ENCODE measurements at places on chromosomes 2 and 18. TPM values are rescaled to one million over a fixed set of nuclear protein-coding genes. Genes with fewer than 3 reads are reported as not detected.
A peak's percentile ranks its signal among the peaks of the same experiment; 100 is the strongest.

The NCKAP5 gene
- total RNA-seq: 1.2 TPM

The KLF11 gene
- 13.6 TPM for total RNA-seq

The TRABD2A gene
- 11.8 TPM for total RNA-seq

The SNORC gene
- total RNA-seq: 0.32 TPM

The TP53I3 gene
- 19.6 TPM for total RNA-seq

The COL3A1 gene
- total RNA-seq: 1,297 TPM

The CFAP210 gene
- not detected for total RNA-seq

The OTOS gene
- not detected for total RNA-seq

The CCDC102B gene
- 0.53 TPM for total RNA-seq

The ZNF236 gene
- total RNA-seq: 1.1 TPM

DNA sequence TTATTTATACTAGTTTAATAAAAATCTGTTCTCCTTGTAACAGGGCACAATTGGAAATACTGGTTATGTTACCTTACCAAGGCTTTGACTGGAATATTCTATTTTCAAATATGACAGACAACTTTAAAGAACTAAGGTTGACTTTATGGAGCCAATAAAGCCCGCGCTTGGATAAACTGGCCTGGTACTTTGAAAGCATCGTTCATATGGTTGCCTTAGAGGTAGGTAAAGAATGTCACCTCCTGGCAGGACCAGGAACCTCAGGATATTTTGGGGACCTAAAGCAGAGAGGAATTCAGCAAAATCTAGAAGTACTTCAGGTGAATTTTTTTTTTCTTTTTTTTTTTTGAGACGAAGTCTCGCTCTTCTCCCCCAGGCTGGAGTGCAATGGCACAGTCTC is 71.2 kb upstream of the CREB1 start:
- no peak for DNase-seq

- DNase-seq: no peak
Measured at GRCh38 chr2:186044761-186045160, 306.2 kb downstream of the FSIP2 start.

GRCh38 chr18:66344227-66344626 is 259.7 kb downstream of the CDH19 start:
- DNase-seq: no peak

- no peak for DNase-seq
Measured at GRCh38 chr18:22871809-22872525, 61.2 kb upstream of the RBBP8 start.

GRCh38 chr18:65938592-65939372 is 188.0 kb downstream of the CDH7 start:
- no peak for DNase-seq

DNA sequence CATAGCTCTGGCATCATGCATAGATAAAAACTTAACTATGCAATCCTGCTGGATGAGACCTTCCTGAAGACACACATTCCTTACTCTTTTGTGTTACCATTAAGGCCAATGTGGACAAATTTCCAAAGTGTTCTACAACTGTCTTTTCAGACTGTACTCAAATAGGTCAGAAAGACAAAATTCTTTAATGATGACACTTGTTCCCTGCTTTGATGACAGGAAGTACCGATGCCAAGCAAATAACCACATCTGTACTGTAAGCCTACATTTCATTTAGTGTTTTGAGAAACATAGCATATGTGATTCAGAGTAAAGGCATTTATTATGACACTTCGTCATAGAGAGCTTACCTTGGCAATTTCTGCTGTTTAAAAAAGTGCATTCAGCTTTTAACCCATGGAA is 55.0 kb downstream of the PMAIP1 start:
- DNase-seq: no peak

DNA sequence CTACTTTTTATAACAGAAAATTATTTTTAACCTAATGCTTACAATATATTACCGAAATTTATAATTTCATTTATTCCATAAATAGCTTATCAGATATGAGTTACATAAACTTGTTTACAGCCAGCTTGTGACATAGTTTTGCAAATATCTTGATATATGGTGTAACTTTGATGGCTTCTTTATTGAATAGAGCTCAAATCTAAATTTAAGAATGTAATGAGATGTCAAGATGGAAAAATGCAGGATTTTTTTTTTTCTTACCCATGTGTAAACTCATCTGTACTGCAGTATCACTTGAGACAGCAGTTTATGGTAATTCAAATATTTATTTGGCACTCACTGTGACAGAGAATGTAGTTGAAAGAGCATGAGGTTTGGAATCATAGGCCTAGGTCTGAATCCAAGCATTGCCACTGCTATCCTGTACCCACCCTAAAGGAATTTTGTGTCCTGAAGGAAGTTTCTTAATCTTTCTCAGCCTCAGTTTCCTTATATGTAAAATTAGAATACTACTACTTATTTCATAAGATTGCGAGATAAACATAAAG is 3.8 kb downstream of the CREB1 start:
- DNase-seq: no peak

DNA sequence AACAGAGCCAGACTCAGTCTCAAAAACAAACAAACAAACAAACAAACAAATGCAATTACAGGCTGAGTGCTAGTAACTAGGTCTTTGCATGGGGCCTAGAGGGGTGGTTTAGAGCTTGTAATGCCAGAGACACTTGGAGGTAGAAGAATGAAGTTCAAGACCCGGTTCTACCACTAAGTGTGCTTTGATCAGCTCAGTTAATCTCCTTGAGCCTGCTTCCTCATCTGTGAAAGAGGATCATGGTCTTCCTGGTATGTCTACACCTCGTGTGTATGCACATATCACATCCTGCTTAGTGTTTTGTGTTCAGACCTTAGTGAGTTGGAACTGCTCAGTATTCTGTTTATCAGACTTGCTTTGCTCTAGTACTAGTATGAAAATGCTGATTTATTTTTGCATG is 4.8 kb upstream of the ATP6V1C2 start:
- DNase-seq: no peak

GRCh38 chr2:152600051-152600657 is 117.1 kb downstream of the PRPF40A start:
- DNase-seq: no peak

- no peak for DNase-seq
Measured at GRCh38 chr18:58080451-58080850, 36.4 kb downstream of the NEDD4L start.

GRCh38 chr2:157833721-157834120 is 42.4 kb downstream of the ACVR1 start:
- no peak for DNase-seq

DNA sequence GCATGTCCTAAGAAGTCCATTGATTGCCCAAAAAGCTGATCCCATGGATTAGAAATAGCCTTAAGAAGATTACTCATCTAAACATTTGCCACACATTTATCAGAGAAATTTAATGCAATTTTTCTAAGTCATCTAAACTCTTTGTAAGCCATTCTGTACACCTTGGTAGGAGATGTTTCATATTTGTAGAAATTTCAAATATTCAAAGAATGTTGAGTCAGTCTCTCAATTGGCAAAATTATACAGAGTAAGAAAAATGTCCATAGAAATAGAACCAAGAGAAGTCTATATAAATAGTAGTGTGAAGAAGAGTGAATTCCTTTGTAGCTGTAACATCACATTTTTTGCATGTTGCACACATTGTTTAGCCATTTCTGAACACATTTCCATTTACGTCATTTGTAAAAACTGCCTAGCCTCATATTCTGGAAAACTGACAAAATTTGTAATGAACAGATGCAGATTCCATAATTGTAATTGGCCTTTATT is 128.6 kb downstream of the MSTN start:
- peak; percentile 91 for DNase-seq

DNA sequence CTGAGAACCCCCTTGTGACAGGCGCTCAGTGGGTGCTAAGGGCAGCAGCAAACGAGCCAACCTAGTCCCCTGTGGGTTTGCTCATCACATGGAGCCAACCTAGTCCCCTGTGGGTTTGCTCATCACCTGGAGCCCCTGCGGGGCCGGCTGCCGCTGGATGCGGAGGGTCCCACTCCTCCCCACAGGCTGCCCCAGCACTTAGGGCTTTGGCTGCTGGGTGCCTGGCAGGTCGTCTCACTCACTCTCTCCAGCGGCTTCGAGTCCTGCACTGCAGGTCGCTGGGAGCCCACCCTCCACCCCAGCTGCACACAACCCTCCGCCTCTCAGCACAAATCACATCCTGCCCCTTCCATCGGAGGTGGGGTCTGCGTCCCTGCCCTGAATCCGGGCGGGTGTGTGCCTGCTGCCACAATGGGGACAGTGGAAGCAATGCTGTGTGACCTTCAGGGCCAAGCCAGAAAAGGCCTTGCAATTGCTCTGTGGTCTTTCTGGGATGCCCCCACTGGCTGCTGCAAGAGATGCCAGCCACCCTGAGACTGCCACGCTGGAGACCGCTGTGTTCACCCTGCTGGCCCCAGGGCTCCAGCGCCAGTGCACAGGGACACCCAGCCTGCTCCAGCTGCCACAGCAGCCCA is 248.1 kb upstream of the SALL3 start:
- DNase-seq: no peak

- no peak for DNase-seq
Measured at GRCh38 chr2:239304533-239305221, 96.1 kb downstream of the HDAC4 start.

GRCh38 chr18:41025666-41026065 is 929.4 kb upstream of the PIK3C3 start:
- no peak for DNase-seq

Data from SJSA1 (cell line).